ENCODE measurements at places on chromosomes 3 and 15.

- DNase-seq = no peak
These were observed 11.8 kb upstream of the HRG start for GRCh38 chr3:186653984-186654383.

- no peak for DNase-seq
These were observed 2.2 kb upstream of the CD86 start for GRCh38 chr3:122052968-122053367.

DNA sequence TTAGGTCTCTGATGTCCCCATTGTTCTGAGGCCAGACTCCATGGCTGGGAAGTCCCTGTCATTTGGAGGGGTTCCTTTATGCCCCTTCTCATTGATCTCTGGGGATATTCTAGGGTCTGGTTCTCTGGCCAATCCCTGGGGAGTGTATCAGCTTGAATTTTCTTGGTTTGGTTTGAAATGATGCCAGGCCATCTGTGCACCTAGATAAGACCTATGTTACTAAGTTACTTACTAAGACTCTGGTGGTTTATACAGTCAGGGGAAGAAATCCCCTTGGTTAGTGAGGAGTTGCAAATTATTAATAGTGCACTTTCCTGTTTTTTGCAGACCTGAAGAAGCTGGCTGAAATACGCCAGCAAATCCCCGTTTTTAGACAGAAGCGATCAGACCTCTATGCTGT, 20.3 kb downstream of the NIT2 start:
- DNase-seq = no peak

DNA sequence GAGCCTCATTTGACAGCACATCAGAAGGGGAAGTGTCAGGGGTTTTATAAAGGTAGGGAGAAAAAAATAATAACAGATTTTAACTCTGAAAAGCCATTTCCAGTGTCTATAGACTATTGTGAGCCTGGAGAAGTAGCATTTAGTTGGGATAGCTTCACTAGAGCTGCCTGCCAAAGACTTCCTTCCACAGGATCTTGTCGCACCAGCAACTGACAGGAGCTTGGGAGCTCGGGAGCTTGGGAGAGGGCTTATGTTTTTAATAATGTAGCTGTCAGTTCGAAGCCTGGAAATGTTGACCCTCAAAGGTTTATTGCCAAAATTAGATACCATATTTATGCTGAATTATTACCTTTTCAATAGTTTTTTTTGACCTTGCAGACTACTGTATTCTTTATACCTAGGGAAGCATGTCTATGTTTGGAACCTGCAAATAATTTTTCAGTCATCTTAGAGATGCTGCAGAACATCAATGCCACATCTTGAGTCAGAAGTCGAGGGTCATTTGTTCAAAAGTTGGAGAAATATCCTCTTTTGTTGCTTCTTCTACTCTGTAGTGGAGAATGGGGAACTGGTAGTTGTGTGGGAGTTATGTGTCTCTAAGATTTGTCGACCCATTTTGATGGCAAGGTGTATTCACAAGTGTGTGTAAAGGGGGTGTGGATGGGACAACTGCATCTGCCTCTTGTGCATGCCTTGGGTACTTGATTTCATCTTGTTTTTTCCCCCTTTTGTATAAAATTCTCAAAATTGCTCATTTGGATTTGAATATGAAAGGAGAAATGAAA, 41.7 kb downstream of the ARPP21 start:
- no peak for DNase-seq

DNA sequence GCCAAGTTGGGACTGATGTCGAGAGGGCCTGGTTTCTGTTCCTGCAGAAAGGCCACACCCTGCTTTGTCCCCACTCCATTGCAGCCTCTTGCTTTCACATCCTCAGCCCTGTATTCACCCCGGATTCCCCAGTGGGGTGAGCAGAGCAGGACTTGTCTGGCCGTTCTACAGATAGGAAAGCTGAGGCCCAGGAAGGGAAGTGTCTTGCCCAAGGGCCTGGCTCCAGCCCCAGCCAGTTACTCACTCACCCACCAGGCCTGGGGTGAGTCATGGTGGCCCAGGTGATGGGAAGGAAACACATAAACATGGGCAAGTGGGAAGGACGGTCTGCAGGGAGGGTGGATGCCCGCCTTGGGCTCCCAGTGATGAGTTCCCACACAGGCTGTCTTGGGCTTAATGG, 6.1 kb upstream of the DUSP7 start:
- no peak for DNase-seq

GRCh38 chr3:46659285-46659684, 34.2 kb downstream of the ALS2CL start:
- no peak for DNase-seq

DNA sequence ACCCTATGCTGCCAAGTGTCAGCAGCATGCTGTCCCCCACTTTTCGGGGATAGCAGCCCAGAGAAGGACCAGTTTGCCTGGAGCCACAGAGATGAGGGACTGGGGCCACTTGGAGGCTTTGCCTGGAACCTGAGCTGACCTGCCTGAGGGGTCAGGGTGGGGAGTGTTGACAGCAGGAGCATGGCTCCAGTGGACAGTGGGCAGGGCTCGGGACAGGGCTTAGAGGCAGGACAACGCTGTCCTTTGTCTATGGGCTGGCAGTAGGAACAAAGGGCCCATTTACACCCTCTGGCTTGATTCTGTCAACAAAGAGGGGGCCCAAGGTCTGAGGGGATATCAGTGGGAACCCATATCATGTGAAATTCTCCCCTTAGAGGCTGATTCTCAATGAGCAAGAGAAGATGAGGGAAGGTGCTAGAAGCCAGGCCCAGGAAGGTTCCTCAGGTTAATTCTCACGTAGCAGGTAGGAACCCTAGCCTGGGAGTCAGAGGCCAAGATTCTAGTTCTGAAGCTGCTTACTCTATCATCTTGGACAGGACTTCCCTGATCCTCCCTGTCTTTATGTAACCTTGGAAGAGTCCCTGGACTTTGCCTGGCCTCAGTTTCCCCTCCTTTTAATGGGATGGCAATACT, 29.7 kb upstream of the HHATL start:
- no peak for DNase-seq

DNA sequence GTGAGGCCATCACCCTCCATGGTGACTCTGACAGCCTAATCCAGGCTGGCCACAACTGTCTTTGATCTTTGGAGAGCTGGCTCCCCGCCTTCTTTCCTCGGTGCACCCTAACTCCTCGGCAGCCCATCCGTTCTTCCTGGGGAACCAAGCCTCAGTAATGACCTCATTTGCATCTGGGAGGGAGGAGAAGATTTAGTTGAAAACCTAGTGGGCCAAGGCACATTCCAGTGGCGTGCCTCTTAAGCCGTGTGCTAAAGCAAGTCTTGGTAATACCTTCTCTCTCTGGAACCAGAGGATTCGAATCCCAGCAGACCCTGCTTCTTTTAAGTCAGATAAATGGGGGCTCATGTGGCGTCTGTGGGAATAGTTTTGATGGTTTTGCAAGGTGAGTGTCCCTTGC, 233.1 kb downstream of the EBLN2 start:
- no peak for DNase-seq
